ENCODE measurements at places on chromosomes 11 and 22. TPM values are rescaled to one million over a fixed set of nuclear protein-coding genes. Genes with fewer than 3 reads are reported as not detected.

DNA sequence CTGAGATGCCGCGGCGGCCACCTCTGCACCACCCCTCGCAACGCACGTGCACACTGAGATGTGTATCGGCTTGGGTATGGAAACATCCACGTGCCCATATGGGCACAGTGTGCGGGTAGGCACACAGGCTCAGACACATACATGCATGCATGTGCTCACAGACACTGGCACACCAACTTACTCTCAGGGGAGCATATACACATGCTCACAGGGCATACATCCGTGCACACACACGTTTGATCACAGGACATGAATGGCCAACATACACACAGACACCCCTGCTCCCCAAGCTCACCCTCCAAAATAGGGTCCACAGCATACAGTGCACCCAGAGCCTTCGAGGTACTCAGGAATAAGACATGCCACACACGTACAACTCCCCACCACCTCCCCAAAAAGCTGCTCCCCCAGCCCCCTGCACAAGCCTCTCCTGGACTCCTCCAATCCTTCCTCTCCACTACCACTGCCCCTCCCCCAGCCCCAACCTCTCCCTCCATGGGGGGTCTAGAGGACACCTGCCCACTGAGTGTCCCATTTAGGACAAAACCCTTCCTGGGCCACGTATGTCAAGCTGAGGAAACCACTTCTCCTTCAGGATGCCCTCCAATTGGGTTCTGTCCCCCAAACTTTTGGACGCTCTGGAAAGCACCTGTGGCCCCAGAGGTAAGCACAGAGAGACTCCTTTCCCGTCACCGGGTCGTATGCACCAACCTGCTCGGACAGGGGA lies 53.1 kb downstream of the SLC22A12 start:
- H3K4me3 ChIP-seq = no peak overlapping the region
- H3K4me1 ChIP-seq = no peaks in the 10 kb centered on the region
- DNase-seq = no peak
- H3K36me3 ChIP-seq = no peaks in the 10 kb centered on the region

DNA sequence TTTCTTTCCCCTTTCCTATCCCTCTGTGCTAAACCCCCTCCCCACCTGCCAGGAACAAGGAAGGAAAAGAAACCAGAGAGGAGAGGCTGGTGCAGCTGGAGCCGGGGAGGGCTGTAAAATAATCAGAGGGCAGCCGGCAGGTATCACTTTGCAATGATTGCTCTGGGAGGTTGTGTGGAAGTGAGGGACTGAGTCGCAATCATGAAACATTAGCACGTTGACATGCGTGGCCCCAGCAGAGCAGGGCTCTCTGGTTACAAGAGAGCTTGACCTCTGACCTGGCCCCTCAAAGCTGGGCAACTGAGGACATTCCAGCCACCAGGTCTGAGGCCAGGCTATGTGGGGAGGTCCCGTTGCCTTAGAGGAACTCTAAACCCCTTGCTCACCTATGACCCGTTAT lies 170.8 kb upstream of the BDNF start:
- no peaks in the 10 kb centered on the region for H3K36me3 ChIP-seq
- H3K4me3 ChIP-seq = no peak overlapping the region
- no peaks in the 10 kb centered on the region for H3K4me1 ChIP-seq
- no peak overlapping the region for H3K27ac ChIP-seq
- DNase-seq = no peak

GRCh38 chr22:46008836-46009596 lies 32.1 kb upstream of the WNT7B start:
- H3K4me1 ChIP-seq = peaks cover 25% of the 10 kb centered on the region
- peaks cover 8% of the 10 kb centered on the region for H3K36me3 ChIP-seq
- H3K27me3 ChIP-seq = no peaks in the 10 kb centered on the region
- peak overlapping the region; percentile 91 for H3K27ac ChIP-seq

- no peaks in the 10 kb centered on the region for H3K27me3 ChIP-seq
- peaks cover 14% of the 10 kb centered on the region for H3K4me1 ChIP-seq
- DNase-seq = no peak
- no peaks in the 10 kb centered on the region for H3K36me3 ChIP-seq
- H3K27ac ChIP-seq = no peak overlapping the region
- H3K4me3 ChIP-seq = no peak overlapping the region
Measured at GRCh38 chr22:35478633-35479107, 62.0 kb upstream of the RASD2 start.

- H3K27ac ChIP-seq = no peak overlapping the region
- no peaks in the 10 kb centered on the region for H3K4me1 ChIP-seq
- H3K4me3 ChIP-seq = no peak overlapping the region
- no peaks in the 10 kb centered on the region for H3K36me3 ChIP-seq
Measured at GRCh38 chr22:49753961-49754695, 73.5 kb downstream of the BRD1 start.

- no peak for DNase-seq
- H3K4me1 ChIP-seq = peaks cover 7% of the 10 kb centered on the region
- H3K27me3 ChIP-seq = no peaks in the 10 kb centered on the region
- H3K36me3 ChIP-seq = peaks cover 43% of the 10 kb centered on the region
- H3K4me3 ChIP-seq = no peak overlapping the region
Measured at GRCh38 chr22:29301716-29302401, 4.6 kb upstream of the GAS2L1 start.

GRCh38 chr11:64745521-64746328 lies 1.8 kb upstream of the RASGRP2 start:
- peaks cover 8% of the 10 kb centered on the region for H3K4me1 ChIP-seq
- no peak for DNase-seq
- no peak overlapping the region for H3K27ac ChIP-seq
- no peaks in the 10 kb centered on the region for H3K36me3 ChIP-seq

GRCh38 chr11:68128682-68129327 lies 7.6 kb upstream of the CHKA start:
- H3K4me1 ChIP-seq = no peaks in the 10 kb centered on the region
- peaks cover 9% of the 10 kb centered on the region for H3K27me3 ChIP-seq
- H3K4me3 ChIP-seq = no peak overlapping the region
- no peak for DNase-seq

- no peaks in the 10 kb centered on the region for H3K36me3 ChIP-seq
- no peaks in the 10 kb centered on the region for H3K4me1 ChIP-seq
- peaks cover 10% of the 10 kb centered on the region for H3K27me3 ChIP-seq
- H3K27ac ChIP-seq = no peak overlapping the region
Measured at GRCh38 chr11:44823006-44823405, 96.2 kb downstream of the TSPAN18 start.

DNA sequence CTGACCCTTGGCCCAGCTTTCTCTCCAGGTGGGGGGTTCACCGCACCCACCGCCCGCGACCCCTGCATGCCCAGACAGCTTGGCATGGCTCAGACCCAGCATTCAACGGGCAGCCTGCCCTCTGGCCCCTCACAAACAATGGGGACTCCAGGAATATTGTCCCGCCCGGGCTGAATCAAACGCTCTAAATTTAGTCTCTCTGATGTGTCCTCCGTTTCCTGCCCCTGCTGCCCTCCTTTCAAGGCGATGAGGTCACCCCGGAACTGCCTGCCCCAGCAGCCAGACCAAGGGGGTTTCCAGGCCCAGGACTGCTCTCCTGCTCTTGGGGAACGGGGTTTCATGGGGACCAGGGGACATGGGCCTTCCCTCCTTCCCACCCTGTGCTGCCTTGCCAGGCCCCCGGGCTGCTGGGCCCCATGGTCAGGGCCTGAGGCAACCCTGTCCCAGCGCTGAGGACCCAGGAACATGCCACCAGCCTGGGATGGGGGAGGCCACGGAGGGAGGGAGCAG lies 10.1 kb upstream of the PDGFB start:
- peaks cover 21% of the 10 kb centered on the region for H3K4me1 ChIP-seq
- peak; percentile 44 for DNase-seq
- no peaks in the 10 kb centered on the region for H3K36me3 ChIP-seq
- no peak overlapping the region for H3K4me3 ChIP-seq
- H3K27ac ChIP-seq = no peak overlapping the region
- no peaks in the 10 kb centered on the region for H3K27me3 ChIP-seq

The PLAAT4 gene
- 0.96 TPM for total RNA-seq

The SCN4B gene
- 0.32 TPM for total RNA-seq

The LRRN4CL gene
- 0.81 TPM for total RNA-seq

The TAF1D gene
- 165 TPM for total RNA-seq

The FAT3 gene
- total RNA-seq = 0.02 TPM

Measured in MCF 10A (cell line).